NCI-H2081 treated with DMSO at 0.1 percent for 48 hours (cell line): ENCODE measurements at places on chromosomes 13 and 19.

DNA sequence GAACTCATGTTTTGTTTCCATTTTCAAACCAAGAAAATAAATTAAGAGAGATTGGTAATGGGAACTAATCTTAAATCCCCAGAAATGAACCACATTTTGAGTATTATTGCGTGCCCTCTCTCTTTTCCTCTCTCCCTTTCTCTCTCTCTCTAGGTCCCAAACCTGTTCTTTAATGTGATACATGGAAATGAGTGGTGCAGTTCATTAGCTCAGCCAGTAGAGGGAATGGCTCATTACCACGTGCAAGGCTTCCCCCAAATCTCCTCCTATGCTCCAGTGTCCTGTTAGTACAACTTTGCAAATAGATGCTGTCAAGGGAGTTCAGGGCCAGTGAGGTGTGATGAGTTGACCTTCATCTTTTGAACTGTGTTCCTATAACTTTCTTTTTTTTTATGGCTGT is 178.4 kb downstream of the FGF9 start:
- DNase-seq = no peak

- no peak for DNase-seq
These were observed 32.5 kb downstream of the DLEU7 start for GRCh38 chr13:50810998-50811397.

DNA sequence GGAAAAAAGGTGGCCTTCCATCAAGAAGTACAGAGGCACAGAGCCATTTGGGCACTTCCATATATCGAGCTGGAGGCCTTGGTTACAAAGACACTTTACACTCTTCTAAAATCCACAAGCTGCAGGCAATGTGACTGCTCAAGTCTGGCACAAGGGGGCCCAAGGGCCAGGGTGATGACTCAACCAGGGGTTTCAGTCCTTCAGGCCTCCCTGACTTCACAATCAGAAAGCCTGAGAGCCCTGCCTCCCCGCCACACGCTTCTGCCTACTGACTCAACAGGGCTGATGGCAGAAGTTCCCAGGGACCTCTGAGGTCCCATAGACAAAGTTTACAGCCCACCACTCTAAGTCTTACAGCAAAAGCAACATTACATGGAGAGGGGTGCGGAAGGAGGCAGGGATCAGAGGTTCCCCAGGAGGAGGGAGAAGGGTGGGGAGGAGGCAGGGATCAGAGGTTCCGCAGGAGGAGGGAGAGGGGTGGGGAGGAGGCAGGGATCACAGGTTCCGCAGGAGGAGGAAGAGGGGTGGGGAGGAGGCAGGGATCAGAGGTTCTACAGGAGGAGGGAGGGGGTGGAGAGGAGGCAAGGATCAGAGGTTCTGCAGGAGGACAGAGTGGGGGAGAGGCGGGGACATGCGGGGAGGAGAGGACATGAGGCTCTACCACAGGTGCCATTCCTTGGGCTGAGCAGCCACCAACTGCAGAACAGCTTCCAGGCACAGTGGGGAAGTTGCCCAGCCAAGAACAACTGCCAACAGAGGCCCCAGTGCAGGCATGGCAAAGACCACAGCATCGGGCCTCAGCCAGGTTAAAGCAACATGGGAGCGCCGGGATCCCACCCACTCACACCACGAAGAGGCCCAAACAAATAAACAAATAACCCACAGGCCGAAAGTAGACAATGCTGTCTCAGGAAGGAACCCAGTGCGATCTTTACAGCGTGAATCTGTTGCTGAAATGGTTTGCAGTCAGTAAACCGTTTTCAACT is 52.0 kb downstream of the SLC7A1 start:
- DNase-seq = no peak

DNA sequence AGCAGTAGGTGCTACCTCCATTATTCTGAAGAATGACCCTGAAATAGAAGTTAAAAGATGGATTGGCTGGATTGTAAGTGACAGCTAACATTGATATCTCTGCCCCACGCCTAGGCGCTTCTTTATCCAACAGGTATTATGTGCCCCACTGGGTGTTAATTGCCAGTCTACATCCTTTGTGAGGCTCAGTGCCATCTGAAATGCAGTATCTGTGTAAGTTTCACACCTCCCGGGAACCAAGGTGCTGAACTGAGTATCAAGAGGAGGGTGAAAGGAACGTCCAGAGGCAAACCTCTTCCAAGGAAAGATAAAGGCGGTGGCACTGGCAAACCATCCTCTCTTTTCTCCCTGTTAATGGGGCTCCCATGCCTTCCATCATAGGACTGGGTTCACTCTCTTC is 181.1 kb upstream of the UBL3 start:
- no peak for DNase-seq

DNA sequence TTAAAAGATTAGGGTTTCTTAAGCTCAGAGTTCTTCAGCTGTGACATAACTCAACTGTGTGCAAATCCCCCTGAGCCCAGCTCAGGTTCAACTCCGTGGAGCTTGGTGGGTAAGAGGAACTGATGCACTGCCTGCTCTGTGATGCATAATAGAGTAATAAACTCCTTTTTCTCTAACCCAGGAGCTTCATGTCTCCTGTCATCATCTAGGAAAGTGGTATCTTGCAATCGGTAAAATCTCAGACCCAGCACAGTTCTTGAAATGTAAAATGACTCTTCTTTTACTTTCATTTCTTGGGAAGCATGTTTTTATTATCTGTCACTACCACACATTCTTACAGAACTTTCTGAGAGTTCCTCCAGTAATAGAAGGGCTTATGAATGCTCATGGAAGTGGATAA is 123.8 kb upstream of the PCDH9 start:
- DNase-seq = no peak

DNA sequence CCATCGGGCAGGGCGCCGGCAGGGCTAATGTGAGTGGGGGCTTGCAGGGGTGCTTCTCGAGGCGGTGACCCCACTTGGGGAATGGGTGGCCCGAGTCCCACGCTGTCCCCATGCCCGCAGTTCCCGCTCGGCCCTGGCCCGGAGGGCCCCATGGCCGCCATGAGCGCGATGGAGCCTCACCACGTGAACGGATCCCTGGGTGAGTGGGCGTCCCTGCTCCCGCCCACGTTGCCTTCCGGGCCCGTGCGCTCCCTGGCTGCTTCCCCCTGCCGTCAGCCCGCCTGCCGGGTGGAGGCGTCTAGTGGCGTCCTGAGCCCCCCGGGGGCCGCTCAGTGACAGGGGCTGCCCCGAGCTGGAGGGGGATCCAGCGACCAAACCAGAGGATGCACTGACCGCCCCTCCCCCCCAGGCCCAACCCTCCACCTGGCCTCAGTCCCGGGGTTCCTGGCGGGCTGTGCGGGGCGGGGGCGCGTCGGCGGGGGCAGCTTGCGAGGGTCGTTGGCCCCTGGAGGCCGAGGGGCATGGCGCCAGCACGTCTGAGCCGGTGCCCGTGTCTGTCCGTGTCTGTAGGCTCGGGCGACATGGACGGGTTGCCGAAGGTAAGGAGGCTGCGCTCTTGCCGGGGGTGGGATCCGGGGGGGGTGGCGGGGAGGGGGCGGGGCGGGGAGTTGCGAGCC is 4.8 kb downstream of the ISYNA1 start:
- DNase-seq = no peak

- no peak for DNase-seq
These were observed 7.3 kb upstream of the F7 start for GRCh38 chr13:113098162-113098732.
